ENCODE measurements at places on chromosomes 2 and 18. TPM values are rescaled to one million over a fixed set of nuclear protein-coding genes. Genes with fewer than 3 reads are reported as not detected.

- no peak overlapping the region for H3K27ac ChIP-seq
- H3K36me3 ChIP-seq: no peaks in the 10 kb centered on the region
- H3K27me3 ChIP-seq: no peaks in the 10 kb centered on the region
- H3K4me1 ChIP-seq: no peaks in the 10 kb centered on the region
These were observed 151.7 kb upstream of the ITGA4 start for GRCh38 chr2:181305301-181306123.

DNA sequence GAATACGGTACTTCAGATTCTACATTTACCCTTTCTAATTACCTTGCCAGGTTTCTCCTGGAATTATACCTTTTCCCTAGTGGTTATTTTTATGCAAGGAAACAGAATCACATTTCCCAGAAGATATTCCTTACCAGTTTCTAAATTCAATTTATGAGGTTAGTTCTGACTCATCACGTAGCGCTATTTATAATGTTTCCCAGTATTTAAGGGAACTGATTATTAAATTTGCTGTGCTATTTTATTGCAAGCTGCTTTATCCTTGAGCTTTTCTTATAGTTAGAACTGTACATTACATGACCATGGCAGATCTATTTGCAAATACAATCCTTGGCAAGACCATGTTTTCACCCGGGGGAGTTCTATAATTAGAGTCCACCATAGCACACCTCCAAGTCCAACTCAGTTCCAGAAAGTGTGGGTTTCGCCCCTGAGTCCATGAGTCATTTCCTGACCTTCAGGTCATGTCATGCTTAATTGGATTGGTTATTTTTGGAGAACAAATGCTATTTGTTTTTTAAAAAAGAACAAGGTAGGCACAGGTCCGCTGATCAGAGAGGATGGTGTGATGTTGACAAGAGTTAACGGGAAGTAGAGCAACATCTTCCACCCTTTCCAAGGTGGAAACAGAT, 126.6 kb downstream of the ZNF532 start:
- H3K4me3 ChIP-seq: no peak overlapping the region
- H3K27ac ChIP-seq: peak overlapping the region; percentile 46
- no peaks in the 10 kb centered on the region for H3K27me3 ChIP-seq
- DNase-seq: no peak

DNA sequence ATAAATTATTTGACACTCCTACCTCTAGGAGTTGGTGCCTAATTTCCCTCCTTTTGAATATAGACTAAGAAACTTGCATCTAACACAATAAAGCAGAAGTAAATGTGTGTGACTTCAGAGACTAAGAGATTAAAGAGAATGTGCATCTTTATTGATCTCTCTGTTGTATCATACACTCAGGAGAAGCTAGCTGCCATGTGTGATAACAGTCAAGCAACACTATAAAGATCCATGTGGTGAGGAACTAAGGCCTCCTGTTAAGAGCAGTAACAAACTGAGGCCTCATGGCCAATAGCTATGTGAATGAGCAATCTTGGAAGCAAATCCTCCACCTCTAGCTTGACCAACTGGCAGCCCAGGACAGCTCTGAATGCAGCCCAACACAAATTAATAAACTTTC, 3.4 kb downstream of the FANCL start:
- DNase-seq: no peak
- peaks cover 3% of the 10 kb centered on the region for H3K36me3 ChIP-seq

DNA sequence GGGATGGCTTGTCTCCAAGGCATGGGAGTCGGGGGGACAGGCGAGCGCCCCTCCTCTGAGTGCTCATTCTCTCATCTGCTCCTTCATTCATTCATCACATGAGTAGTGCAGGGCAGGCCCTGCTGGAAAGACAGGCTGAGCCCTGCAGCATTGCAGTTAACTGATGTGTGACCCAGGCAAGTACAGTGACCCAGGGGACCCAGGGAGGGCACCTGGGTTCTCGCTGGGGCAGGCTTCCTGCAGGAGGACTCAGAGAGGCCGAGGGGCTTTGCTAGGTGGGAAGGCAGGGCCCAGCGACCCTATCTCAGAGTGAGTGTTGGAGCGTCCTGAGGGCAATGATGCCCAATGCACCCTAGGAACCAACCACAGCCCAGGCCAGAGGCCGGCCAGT, 30.6 kb downstream of the HJURP start:
- no peaks in the 10 kb centered on the region for H3K36me3 ChIP-seq
- no peaks in the 10 kb centered on the region for H3K4me1 ChIP-seq
- H3K4me3 ChIP-seq: no peak overlapping the region
- H3K27me3 ChIP-seq: no peaks in the 10 kb centered on the region
- DNase-seq: no peak
- H3K27ac ChIP-seq: no peak overlapping the region

DNA sequence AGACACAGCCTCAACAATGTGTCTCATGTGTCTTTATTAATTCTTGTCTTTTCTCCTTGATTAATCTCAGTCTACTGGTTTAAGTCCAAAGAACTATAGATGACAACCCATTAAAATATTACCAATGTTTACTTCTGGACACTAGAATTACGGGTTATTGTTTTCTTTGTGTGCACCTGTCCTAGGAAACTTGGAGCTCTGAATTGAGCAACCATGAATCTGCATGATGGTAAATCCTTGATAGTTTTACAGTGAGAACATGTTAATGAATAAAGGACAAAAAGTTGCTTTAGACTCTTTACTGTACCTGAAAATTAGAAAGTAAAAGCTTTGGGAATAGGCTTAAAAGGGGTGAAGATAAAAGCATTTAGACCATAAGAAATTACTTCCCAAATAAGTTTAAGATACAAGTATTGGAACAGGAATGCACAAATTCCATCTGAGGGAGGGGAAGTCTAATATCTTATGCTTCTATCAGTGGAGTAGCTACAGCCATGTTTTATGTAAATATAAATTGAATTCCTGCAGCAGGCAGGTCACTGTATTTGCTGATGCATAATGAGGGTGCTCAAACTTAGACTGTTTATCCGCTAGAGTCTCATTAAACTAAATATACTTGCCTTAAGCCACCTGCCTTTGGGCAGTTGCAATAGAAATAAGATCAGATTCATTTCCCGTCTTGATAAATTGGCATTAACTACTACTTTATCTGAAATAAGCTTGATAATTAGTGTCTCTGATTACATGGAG, 603.7 kb upstream of the GCFC2 start:
- H3K36me3 ChIP-seq: no peaks in the 10 kb centered on the region
- DNase-seq: peak; percentile 70
- no peak overlapping the region for H3K27ac ChIP-seq
- H3K4me1 ChIP-seq: peaks cover 11% of the 10 kb centered on the region
- H3K27me3 ChIP-seq: no peaks in the 10 kb centered on the region

- no peak for DNase-seq
- H3K36me3 ChIP-seq: no peaks in the 10 kb centered on the region
- H3K4me3 ChIP-seq: no peak overlapping the region
- H3K27me3 ChIP-seq: no peaks in the 10 kb centered on the region
- peaks cover 7% of the 10 kb centered on the region for H3K4me1 ChIP-seq
These were observed 218.7 kb downstream of the SLC4A10 start for GRCh38 chr2:161842736-161843433.

- H3K36me3 ChIP-seq: no peaks in the 10 kb centered on the region
- H3K27me3 ChIP-seq: no peaks in the 10 kb centered on the region
- peak; percentile 89 for DNase-seq
- peak within 1 kb of the TSS; percentile 68 for H3K27ac ChIP-seq
These were observed at the start of gene SERPINE2 for GRCh38 chr2:224039080-224039769. SERPINE2 (minus strand) TSS chr2:224039286; CDS start chr2:224001900, 37,386 bp downstream.

DNA sequence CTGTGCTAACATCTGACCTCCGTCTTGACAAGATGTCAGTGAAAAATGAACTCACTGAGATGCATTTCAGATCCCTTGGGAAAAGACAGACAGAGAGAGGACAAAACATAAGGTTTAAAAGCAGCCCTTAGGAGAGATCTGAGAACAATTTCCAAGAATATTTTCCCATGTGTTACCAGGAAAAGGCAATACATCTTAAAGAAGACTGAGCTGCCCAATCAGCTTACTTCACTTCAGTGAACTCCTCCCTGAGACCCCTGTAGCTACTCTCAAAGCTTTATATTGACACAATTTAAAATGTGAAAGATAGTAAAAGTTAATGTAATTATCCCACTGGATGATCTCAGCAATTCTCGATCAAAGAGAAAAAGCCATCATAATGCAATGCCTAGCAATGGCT, 505.0 kb downstream of the DCC start:
- peaks cover 16% of the 10 kb centered on the region for H3K4me1 ChIP-seq
- H3K4me3 ChIP-seq: no peak overlapping the region
- peak; percentile 13 for DNase-seq
- H3K27ac ChIP-seq: no peak overlapping the region
- H3K36me3 ChIP-seq: no peaks in the 10 kb centered on the region

- H3K4me3 ChIP-seq: no peak overlapping the region
- H3K27me3 ChIP-seq: no peaks in the 10 kb centered on the region
These were observed 404.1 kb downstream of the ZEB2 start for GRCh38 chr2:144115739-144116291.

- no peak for DNase-seq
- H3K27me3 ChIP-seq: peaks cover 4% of the 10 kb centered on the region
- H3K36me3 ChIP-seq: no peaks in the 10 kb centered on the region
- H3K27ac ChIP-seq: no peak overlapping the region
These were observed 287.7 kb upstream of the ZSWIM2 start for GRCh38 chr2:187136646-187137045.

DNA sequence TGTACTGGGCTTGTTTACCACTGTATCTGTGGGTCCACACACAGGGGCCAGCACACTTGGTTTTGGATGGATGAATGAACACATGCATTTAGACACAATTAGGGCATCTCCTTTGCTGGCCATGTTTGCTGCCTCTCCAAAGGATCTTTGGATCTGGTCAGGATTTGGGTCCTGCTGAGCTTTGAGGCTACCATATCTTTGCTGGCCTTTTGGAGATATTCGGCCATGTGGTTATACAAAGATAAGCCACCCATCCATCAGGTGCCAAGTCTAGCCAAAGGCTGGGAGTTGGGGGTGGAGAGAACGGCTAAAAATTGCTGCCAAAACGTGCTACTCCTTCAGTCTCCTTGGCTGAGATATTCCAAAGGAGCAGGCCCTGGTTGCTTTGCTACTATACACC, 18.2 kb upstream of the FZD7 start:
- no peaks in the 10 kb centered on the region for H3K27me3 ChIP-seq
- H3K4me3 ChIP-seq: no peak overlapping the region
- H3K4me1 ChIP-seq: peaks cover 11% of the 10 kb centered on the region
- no peaks in the 10 kb centered on the region for H3K36me3 ChIP-seq
- no peak for DNase-seq

GRCh38 chr18:7784171-7784570, 217.1 kb downstream of the PTPRM start:
- H3K4me3 ChIP-seq: no peak overlapping the region
- no peaks in the 10 kb centered on the region for H3K27me3 ChIP-seq
- no peaks in the 10 kb centered on the region for H3K36me3 ChIP-seq
- H3K4me1 ChIP-seq: no peaks in the 10 kb centered on the region

DNA sequence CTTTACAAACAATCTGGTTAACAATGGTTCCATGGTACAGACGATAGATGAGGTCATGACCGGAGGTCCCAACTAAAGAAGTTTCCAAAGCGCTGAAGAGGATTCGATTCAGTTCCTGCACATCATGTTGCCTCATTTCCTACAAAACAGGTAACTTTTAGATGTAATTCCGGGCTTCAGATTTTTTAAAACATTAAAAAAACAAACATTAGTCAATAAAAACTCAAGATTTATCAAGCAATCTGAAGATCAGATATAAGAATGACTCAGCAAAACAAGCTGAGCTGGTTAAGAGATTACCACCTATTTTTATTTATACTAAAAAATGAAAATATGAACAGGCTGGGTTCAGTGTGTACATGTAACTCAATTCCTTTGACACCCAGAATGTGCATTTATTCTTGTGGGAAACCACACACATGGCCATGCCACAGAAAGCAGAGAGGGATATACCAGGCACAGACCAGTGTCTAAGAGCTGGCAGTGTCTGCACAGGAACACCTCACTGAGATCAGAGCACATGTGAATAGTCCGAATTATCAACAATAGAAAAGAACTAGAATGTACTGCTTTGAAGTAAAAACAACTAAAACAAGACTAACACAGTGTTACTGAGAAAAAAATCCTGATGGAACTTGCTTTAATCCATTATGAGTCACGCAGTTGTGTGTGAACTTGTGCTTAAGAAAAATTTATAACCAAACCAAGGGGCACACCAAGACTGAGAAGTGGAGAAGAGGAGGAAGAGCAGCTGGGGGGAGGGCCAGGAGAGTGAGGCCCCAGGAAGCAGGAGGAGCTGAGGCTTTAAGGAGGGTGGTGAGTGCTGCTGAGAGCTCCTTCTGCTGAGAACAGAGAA, 9.5 kb downstream of the USP40 start:
- DNase-seq: peak; percentile 43
- H3K27me3 ChIP-seq: no peaks in the 10 kb centered on the region
- peaks cover 13% of the 10 kb centered on the region for H3K4me1 ChIP-seq
- H3K4me3 ChIP-seq: no peak overlapping the region
- peaks cover 25% of the 10 kb centered on the region for H3K36me3 ChIP-seq

GRCh38 chr2:38439863-38440262, 62.8 kb upstream of the ATL2 start:
- no peak for DNase-seq
- no peak overlapping the region for H3K27ac ChIP-seq
- no peak overlapping the region for H3K4me3 ChIP-seq

DNA sequence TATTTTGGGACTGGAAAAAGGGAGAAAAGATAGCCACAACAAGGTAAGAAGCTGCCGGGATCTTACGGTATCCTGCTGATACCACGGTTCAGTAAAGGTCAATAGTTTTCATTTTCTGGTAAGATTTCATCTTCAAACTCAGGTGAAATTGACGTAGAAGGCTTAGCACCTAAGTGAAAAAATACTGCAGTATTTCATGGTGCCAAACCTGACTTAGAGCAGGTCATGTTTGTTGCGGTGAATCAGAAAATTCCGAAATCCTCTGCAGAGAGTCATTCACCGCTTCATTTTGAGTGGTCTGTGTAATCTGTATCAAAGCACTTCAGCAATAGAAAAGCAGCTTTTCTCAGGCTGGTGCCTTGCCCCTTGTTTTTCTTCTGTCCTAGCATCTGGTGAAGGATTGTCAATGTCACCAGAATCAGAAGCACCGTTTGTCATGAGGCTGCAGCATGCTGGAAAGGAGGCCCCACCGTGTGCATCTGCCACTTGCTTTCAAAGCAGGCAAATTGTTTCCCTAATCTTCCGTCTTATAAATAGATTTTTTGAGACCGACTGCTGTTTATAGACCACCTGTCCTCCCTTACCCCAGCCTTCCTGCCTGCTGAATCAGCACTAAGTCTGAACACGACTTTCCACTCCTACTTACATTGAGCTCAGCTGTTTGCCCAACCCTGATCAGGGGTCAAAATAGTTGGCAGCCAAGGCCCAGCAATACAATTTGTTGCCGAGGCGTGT, 156.3 kb downstream of the EML6 start:
- H3K27ac ChIP-seq: no peak overlapping the region
- DNase-seq: no peak
- H3K4me3 ChIP-seq: no peak overlapping the region
- H3K4me1 ChIP-seq: no peaks in the 10 kb centered on the region
- no peaks in the 10 kb centered on the region for H3K36me3 ChIP-seq

GRCh38 chr2:160820691-160821090, 327.1 kb upstream of the RBMS1 start:
- H3K4me3 ChIP-seq: no peak overlapping the region
- DNase-seq: no peak
- no peak overlapping the region for H3K27ac ChIP-seq
- H3K4me1 ChIP-seq: peaks cover 13% of the 10 kb centered on the region

GRCh38 chr2:106701203-106702022, 184.6 kb downstream of the ST6GAL2 start:
- no peaks in the 10 kb centered on the region for H3K36me3 ChIP-seq
- no peak overlapping the region for H3K27ac ChIP-seq
- no peaks in the 10 kb centered on the region for H3K4me1 ChIP-seq
- DNase-seq: no peak

Gene PRKAG3
- total RNA-seq: not detected

Gene DLGAP1
- total RNA-seq: 135 TPM

Gene MOGAT1
- total RNA-seq: not detected

Gene FSIP2
- total RNA-seq: 0.15 TPM

Gene WNT10A
- total RNA-seq: 0.47 TPM

Gene ANKRD53
- 0.64 TPM for total RNA-seq

Data from A673 (cell line).